ENCODE measurements at places on chromosomes 7 and 10. TPM values are rescaled to one million over a fixed set of nuclear protein-coding genes. Genes with fewer than 3 reads are reported as not detected.

- DNase-seq, result no peak
Observed at GRCh38 chr10:132574783-132575319, 37.3 kb downstream of the INPP5A start.

GRCh38 chr7:82841828-82842227 is 320.9 kb downstream of the PCLO start:
- DNase-seq, result no peak

GRCh38 chr10:4453950-4454349 is 372.1 kb upstream of the AKR1E2 start:
- DNase-seq, result no peak

GRCh38 chr7:5776894-5777660 is 4.4 kb downstream of the RNF216 start:
- no peak for DNase-seq

DNA sequence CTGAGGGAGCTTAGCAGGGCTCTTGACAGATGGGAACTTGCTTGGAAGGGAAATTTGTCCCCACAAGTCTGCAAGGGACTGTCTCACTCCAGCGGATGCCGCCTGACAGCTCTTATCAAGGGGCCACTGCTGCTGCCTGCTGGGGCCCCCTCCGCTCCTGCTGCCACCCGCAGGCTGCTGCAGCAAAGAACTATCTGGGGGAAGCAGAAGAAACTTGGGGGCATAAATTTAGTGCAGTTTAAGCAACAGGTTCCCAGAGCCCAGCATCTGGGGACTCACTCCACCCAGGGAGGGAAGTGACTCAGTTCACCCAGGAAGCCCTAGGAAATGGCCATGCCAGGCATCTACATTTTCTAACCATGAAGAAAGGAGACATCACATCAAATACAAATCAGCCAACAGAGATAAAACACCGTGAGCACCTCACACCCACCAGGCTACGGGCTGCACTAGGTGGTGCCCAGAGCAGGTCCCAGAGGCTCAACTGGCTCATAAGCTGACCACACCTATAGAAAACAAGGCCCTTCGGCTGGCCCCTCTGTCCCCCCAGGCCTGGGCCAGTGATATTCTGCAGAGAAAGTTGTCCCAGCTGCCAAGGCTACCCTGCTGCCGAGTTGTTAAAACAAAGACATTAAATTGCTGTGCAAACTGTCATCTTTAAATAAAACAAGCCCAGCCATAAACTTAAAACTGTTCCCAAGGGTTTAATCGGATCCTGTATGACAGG is 3.7 kb downstream of the RGS10 start:
- no peak for DNase-seq

DNA sequence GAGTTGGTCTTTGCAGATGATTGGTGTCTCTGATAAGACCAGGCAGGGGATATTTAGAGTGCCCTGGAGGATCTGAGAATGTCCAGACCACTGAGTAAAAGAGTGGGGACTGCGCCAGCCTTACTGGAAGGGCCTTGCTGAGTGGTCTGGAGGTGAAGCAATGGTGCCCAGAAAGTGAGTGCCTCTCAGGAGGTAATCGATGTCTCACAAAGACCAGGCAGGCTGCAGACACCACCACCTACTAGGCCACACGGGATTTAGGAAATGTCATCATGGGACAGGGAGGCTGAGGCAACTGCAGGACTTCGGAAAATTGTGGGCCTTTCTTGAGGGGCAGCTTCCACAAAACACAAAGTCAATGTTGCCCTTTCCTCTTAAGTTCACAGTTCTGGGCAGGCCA is 57.2 kb upstream of the STEAP1B start:
- no peak for DNase-seq

DNA sequence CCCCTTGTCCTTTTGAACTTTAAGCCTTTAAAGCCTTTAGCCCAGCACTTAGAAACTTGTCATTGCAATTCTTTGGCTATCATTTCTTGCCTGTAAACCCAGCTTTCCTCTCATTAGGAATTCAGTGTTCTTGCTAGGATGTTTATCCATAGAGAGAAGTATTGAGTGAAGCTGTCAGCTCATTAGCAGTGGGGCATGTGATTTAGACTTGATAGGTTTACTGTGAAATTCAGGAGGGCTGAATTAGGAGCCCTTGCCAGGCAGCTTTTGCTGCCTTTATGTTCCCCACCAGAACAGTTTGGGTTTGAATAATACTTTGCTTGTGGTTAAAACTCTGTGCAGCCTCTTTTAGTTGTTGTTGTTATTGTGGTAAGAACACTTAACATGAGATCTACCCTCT is 39.5 kb downstream of the LHFPL3 start:
- DNase-seq, result no peak

DNA sequence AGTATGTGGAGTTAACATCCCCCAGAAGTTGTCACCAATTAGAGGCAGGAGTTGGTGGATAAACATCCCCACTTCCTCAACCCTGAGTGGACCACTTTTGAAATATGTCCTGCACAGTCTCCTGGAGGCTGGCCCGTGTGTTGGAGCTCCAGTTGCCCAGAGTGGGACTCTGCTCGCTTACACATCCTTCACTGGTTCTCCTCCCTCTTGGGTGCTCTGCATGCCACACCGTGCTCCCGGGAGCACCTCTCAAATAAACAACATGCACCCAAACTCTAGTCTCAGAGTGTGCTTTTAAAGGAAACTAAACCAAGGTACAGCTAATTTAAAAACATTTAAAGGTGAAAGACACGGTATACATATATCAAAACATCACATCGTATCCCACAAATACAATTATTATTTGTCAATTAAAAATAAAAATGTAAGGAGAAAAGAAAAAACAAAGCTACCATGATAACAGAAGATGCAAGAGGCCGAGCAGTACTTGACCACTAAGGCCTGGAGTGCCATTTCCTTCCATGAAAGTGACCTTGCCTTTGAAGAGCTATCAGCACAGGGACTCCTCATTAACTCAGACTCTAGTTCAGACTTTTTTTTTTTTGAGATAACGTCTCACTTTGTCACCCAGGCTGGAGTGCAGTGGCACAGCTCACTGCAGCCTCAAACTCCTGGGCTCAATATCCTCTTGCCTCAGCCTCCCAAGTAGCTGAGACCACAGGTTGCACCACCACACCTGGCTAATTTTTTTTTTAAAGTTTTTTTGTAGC is 47.8 kb upstream of the SAMD8 start:
- DNase-seq, result no peak

The PRKCQ gene
- polyA plus RNA-seq, result 0.03 TPM

Measured in IMR-90 (cell line).